ENCODE measurements at places on chromosomes 2 and 18.

DNA sequence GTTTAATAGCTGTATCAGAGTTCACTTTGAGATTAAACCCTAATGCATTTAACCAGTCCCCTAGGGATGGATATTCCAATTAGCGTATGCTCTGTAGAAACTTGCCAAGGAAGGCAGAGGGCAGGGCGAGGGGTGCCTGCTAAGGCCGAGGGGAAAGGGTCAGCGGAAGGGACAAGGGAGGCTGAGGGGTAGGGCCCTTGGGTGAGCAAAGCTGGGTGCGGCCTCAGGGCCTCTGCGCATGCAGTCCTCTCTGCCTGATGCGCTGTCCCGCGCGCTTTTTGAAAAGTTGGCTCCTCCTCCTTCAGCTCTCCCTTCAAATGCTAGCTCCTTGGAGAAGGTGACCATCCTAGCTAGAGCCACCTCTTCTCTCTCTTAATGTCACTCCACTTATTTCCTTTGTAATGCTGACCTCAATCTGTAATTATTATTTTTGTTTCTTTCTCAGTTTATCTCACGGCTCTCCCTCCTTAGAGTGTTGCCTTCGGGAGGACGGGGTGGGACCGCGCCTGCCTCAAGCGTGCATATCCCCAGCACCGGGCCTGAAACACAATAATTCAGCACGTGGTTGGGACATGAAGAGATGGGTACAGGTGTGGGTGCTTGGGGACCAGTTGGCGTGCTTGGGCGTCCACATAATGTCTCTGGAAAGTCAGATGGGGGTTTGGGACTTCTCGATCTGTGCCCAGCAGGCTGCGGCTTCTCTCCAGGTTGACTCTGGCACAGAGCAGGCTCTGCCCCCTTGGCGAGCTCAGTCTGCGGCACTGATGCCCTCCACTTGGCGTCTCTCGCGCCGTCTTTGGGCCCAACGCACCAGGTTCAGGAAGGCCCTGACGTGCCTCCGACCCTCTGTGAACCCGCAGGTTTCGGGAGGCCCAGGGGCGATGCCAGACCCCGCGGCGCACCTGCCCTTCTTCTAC, 10.0 kb downstream of the ZAP70 start:
- peak; percentile 53 for DNase-seq

GRCh38 chr2:174924061-174924693, 81.0 kb downstream of the CHN1 start:
- no peak for DNase-seq

DNA sequence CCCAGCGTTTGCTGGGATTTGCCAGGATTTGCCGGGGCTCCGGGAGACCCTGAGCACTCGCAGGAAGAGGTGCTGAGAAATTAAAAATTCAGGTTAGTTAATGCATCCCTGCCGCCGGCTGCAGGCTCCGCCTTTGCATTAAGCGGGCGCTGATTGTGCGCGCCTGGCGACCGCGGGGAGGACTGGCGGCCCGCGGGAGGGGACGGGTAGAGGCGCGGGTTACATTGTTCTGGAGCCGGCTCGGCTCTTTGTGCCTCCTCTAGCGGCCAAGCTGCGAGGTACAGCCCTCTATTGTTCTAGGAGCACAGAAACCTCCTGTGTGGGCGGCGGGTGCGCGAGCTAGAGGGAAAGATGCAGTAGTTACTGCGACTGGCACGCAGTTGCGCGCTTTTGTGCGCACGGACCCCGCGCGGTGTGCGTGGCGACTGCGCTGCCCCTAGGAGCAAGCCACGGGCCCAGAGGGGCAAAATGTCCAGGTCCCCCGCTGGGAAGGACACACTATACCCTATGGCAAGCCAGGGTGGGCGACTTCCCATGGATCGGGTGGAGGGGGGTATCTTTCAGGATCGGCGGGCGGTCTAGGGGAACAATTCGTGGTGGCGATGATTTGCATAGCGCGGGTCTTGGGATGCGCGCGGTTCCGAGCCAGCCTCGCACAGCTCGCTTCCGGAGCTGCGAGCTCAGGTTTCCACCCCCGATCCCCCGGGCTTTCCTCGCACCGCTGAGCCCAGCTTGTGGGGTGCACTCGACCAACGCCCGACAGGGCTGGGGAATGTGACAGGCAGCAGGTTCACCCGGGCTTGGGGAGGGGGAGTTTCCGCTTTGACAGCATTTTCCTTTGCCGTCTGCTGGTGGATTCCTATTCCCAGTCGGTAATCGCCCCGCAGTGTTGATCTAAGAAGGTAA, 2.8 kb downstream of the ONECUT2 start:
- DNase-seq: peak; percentile 92

DNA sequence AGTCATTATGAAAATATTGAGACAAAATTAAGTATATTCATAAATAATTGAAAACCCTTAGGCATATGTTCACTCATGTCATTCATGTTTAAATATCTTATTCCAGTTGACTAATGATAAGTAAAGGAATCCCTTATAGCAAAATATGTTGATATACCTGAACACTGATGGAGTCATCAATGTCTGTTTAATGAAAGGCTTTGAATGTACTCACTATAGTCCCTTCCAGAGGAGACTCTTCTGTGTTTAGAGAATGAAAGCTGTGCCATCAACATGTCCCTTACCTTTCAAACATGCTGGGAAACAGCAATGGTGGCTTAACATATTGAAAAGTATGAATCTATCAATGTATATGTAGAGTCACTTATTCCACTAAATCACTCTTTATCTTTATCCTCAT, 242.9 kb downstream of the KCNJ3 start:
- no peak for DNase-seq

GRCh38 chr2:88735853-88736252, 44.4 kb downstream of the RPIA start:
- DNase-seq: no peak

- peak; percentile 76 for DNase-seq
These were observed 159.6 kb upstream of the SIX2 start for GRCh38 chr2:45168711-45169338.

GRCh38 chr18:60893355-60894097, 439.7 kb upstream of the CDH20 start:
- DNase-seq: no peak

DNA sequence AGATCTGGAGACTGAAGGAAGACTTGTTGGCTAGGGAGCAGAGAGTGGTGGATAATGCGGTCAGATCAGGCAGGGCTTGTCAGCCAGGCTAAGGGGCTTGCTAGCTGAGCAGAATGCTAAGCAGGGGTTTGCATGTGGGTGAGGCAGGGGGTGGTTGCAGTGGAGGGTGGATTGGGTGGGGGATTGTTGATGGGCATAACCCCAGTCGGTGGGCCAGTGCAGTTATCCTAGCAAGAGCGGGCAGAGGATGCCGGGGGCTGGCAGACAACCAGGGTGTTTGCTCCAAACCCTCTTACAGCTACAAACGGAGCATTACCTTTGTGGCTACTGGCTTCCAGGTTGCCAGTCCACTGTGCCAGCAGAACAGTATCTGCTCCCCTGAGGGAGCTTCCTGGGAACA, 131.5 kb upstream of the LGALSL start:
- DNase-seq: no peak

GRCh38 chr2:55010149-55010591, 40.1 kb downstream of the RTN4 start:
- DNase-seq: peak; percentile 73

- no peak for DNase-seq
These were observed 152.6 kb upstream of the TTC39C start for GRCh38 chr18:23861805-23862470.

GRCh38 chr2:111231532-111232252, 111.0 kb downstream of the BCL2L11 start:
- no peak for DNase-seq

DNA sequence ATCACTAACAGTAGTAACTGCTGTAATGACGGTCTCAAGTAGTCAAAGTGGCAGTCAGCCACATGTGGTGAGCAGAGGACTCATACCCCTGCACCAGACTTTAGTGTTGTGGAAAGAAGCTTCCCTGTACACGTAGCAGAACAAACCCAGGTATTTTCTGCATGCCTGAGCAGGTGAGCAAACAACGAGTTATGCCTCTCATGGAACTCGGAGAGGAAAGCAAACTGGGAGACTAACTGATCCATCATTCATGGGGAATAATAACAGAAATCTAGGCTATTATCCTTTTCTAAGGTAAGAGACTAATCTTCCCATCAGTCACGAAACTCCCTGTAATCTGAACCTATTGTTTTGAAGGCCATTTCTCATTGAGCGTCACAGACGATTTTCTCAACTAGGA, 1495.2 kb upstream of the NXPH2 start:
- DNase-seq: no peak
